Esophagus mucosa (tissue), 1 donor: ENCODE measurements at places on chromosomes 11 and 22. TPM values are rescaled to one million over a fixed set of nuclear protein-coding genes. Genes with fewer than 3 reads are reported as not detected.

Gene TTC9C
- total RNA-seq, result 13.5 TPM

Gene OR8A1
- total RNA-seq, result not detected

Gene GGTLC2
- not detected for total RNA-seq

DNA sequence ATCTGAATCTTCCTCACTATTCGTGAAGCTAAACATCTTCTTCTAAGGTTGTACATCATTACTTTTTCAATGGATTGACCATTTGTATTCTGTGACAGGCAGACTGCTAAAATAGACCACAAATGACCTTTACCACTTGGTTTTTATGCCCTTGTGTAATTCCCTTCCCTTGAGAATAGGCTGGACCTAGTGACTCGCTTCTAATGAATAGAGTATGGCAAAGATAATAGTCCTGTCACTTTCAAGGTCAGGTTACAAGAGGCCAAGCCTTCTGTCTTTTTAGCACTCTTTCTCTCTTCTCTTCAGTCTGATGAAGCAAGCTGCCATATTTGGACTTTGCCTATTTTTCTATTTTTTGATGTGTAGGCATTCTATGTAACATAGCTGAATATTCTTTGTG lies 492.9 kb downstream of the SOX6 start:
- ATAC-seq, result no peak

DNA sequence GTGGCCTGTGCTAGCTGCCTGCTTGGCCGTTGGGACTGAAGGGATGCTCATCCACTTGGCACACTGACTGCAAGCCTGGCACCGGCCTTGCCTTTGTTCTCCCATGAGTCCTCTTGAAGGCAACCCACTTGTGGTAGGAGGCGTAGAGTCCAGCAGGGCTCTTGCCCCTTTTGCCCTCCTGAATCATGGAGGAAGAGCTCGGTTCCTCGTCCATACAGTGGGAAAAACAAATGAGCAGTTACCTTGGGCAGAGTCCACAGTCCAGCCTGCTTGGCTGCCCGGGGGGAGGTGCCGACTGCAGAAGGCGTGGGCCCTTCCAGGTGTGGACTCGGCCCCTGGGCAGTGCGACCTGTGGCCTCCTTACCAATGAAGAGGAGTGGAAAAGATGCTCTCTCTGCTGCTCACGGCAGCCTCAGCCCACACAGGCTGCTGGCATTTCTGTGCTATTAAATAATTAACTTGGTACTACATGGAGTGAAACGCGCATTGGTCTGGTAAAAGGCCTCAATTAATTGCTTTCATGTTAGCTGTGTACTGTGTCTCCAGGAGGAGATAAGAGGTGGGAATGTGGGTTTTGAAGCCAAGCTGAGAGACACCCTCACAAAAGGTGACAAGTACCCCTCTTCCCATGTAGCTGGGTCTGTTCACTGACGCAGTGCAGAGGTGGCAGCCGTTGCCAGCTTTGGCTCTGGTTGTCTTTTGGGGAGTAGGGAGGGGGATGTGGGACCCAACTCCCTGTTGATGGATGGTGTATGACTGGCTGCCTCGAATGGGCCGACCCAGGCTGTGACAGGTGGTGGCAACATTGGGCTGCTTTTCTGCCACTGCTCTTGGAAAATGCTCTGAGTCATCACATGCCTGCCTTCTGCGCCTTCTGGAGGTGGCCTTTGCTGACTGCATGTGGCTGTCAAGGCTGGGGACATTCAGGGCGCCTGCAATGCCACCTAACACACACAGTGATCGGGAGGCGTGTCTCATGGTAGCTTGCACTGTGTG lies 26.8 kb upstream of the B3GAT1 start:
- no peak for ATAC-seq

DNA sequence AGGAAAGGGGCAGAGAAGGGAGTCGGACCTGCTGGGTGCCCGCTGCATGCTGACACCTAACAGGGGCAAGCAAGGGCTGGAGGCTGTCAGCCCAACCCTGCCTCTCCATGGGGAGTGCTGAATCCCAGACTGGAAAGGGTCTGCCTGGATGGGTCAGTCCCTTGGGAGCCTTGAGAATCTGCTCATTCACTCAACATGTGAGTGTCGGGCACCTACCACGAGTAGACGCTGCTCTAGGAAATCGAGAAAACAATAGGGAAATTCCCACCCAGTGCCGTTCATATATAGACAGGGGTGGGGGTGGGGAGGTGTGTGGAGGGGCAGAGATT lies 4.4 kb upstream of the CTSD start:
- ATAC-seq, result no peak

DNA sequence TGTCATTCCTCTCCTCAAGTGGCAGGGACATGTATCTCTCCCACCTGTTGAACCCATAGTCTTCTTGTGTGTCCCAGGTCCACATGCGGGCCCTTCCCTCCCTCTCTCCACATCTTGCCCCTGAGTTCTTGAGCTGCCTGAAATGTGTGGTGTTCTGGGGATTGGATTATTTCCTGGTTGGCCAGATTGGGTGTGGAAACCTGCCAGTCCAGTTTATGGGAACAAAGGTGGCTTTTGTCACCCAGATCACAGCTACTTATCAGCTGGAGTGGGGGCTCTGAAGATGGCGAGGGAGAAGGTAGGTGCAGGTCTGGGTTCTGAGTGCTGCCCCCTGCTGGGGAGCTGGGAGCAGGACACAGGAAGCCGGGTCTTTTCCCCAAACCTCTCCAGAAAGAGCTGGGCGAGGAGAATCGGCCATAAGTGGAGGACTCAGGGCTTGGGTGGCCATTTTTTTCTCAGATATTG lies 14.2 kb downstream of the DTX4 start:
- peak; percentile 58 for ATAC-seq

- ATAC-seq, result no peak
These were observed 5.9 kb upstream of the OR52L1 start for GRCh38 chr11:5992604-5993251.

GRCh38 chr22:18104566-18104965 lies 6.0 kb upstream of the TUBA8 start:
- no peak for ATAC-seq

DNA sequence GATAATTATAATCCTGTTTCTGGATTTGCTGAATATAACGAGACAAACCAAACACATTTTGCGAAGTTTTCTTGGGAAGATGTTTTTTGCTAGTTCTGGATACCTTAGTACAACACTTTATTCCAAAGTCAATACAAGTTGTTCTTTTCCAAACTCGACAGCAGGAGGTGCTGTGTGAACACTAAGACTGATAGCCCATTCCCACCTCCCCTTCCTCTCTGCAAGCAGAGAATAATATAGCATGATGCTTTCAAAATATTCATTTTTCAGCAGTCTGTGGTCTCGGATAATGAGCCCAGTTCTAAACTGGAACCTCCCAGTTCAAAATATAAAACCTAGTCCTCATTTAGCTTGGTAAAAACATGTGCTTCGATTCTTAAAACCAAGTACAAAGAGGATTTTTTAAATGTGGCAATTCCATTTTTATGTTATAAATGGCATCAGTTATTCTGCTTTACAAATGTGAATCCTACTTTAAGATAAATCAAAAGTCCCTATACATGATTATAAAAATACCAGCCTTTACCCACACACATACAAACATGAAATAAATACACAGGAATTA lies 129.1 kb downstream of the DCDC1 start:
- no peak for ATAC-seq

- no peak for ATAC-seq
These were observed 455.1 kb upstream of the ARHGAP42 start for GRCh38 chr11:100232006-100232405.

- no peak for ATAC-seq
These were observed 104.8 kb downstream of the CD44 start for GRCh38 chr11:35243774-35244173.

DNA sequence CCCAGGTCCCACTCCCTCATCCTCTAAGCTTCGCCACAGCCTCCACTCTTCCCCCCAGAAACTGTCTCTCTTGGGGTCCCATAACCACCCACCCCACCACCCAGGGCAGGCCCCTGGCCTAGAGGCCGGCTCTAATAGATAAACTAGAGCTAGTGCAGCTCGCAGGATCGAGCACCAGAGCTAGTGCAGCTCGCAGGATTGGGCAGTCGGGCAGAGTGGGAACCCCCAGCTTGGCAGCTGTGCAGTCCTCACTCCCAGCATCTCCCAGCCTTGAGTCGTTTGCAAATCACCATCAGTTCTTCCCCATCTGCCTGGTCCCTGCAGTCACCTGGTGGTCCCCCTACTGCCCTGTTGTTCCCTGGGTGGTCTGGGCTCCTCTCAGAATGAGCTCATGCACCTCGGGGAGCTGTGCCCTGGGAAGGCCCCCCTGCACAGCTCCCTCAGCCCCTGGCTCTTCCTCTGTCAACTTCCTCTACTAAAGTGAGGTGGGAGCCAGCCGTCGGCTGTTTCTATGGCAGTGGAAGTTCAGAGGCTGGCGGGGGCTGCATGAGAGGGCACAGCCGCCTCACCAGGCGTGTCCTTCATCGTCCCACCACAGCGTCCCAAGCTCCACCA lies 15.5 kb upstream of the SHANK2 start:
- no peak for ATAC-seq

GRCh38 chr11:114239753-114240161 lies 56.4 kb upstream of the NNMT start:
- no peak for ATAC-seq

- ATAC-seq, result no peak
These were observed 25.2 kb upstream of the PLET1 start for GRCh38 chr11:112285841-112286311.

- no peak for ATAC-seq
These were observed 67.5 kb downstream of the PLEKHA7 start for GRCh38 chr11:16946477-16947282.

DNA sequence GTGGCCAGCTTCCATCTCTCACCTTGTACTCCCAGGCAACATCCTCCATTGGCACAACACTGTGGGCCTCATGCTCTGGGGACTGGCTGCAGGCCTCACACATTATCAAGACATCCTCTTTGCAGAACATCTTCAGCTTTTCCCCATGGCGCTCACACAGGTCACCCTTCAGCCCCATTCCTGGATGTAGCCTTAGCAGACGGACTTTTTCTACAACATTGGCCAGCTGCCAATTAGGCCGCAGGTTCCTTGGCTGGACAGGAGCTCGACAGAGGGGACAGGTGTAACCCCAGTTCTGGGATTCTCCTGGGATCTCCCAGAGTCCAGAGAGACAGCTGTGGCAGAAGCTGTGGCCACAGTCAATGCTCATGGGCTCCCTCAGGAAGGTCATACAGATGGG lies 3.0 kb downstream of the TRIM68 start:
- ATAC-seq, result no peak

GRCh38 chr11:132980670-132981069 lies 551.6 kb downstream of the OPCML start:
- ATAC-seq, result peak; percentile 41

DNA sequence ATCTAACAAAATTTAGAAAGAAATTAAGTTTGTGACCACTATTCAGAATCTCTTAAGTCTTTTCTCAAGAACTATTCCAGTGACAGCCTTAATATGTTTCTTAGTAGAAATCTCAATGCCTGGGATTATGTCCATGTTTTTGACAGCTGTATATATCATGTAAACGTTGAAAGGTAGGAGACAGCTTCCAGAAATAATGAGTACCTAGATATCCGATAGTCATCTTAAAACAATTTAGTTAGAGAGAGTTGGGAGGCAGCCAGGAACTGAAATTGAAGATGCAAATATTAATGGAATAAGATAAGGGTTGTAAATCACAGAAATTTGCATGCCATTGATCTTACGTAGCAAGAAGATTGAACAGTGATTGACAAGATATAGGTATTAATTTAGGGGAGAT lies 955.2 kb downstream of the JRKL start:
- ATAC-seq, result no peak
